Activated T-helper 17 cell treated with anti-CD3 and anti-CD28 coated beads, Interleukin-2, amount 50 U/mL, for 72 hours (primary cell): ENCODE measurements at places on chromosomes 5 and 9. TPM values are rescaled to one million over a fixed set of nuclear protein-coding genes. Genes with fewer than 3 reads are reported as not detected.

Gene FAM153A
- total RNA-seq = 127 TPM

Gene CHSY3
- total RNA-seq = not detected

DNA sequence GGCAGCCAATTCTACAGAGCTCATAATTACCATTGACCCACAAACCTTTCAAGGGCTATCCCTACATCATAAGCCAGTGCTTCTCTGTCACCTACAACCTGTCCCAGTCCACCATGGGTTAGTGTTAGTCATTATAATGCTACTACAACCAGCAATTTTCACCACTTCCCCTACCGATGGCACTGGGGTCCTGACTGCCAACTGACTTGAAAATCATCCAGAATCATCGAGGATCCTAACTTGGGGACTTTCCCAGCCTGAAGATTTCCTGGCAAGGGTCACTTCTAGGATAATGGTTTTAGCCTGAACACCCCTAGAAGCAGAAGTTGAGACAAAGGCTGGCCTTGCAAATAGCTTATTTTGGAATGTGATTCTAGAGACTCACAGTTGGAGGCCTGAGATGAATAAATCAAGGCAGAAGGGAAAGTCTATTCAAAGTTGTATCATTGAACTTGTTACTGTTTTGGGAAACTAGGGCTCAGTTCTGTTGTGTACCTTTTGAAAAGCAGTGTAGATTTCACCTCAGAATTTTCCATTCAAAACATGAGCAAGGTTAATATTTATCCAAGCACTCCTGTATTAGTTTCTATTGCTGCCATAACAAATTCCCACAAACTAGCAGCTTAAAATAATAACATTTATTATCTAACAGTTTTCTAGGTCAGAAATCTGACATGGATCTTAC lies 633.0 kb downstream of the LRRC70 start:
- no peaks in the 10 kb centered on the region for H3K27me3 ChIP-seq
- no peak for ATAC-seq
- H3K4me1 ChIP-seq = no peaks in the 10 kb centered on the region

GRCh38 chr5:8396756-8397155 lies 527.8 kb downstream of the MTRR start:
- peaks cover 6% of the 10 kb centered on the region for H3K27me3 ChIP-seq
- no peak overlapping the region for H3K27ac ChIP-seq

GRCh38 chr5:160938532-160938931 lies 86.5 kb upstream of the ATP10B start:
- H3K27ac ChIP-seq = no peak overlapping the region
- no peaks in the 10 kb centered on the region for H3K4me1 ChIP-seq
- H3K36me3 ChIP-seq = no peaks in the 10 kb centered on the region
- no peaks in the 10 kb centered on the region for H3K27me3 ChIP-seq
- no peak for ATAC-seq
- H3K4me3 ChIP-seq = no peak overlapping the region
